ENCODE measurements at places on chromosomes 5 and 9. TPM values are rescaled to one million over a fixed set of nuclear protein-coding genes. Genes with fewer than 3 reads are reported as not detected.
A peak's percentile ranks its signal among the peaks of the same experiment; 100 is the strongest.

DNA sequence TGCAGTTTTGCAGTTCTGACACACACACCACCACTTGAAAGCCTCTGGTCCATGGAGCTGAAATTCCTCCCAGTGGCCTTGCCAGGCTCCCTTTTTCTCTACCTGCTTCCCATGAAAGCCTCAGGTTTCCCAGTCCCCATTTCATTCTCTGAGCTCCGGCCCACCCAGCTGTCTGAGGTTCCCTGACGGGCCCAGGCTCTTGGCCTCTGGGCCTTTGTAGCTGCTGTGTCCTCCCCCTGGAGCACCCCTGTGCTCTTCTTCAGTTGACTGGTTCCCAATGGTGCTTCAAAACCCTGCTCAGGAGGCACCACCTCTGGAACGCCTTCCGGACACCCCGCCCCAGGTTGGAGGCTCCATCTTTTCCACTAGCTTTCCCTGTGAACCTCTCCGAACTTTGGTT, 155.9 kb upstream of the SHB start:
- no peak for DNase-seq

GRCh38 chr5:178288401-178289368, 56.1 kb upstream of the PHYKPL start:
- no peak for DNase-seq

GRCh38 chr9:93815677-93816076, 139.5 kb downstream of the BARX1 start:
- no peak for DNase-seq

DNA sequence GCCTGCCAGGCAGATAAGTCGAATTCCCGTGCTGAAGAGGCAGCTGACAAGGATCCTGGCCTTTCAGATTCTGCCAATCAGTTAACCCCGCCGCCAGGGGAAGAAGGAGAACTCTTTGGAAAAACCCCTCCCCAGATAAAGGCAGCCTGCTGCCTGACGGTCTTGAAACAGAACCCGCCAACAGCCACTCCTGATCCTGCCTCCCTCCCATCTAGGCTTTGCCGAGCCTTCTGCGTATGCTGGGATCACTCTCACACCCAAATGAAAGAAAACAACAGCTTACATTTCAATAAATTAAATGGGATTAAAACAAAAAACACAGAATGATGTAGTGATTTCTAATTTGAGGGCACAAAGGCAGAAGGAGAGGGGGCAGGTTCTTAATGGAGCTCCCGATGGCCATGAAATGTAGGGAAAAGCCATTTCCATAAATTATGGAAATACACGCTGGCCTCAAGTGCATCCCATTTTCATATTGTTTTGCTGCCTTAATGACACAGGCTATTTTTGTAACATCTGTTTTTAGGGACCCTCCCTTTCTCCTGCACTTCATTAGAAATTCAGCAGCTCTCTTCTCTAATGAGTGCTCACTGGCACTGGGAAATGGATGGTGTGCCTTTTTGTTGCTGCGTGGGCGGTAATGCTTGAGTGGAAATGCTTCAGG, 319.1 kb downstream of the MED10 start:
- DNase-seq = no peak

DNA sequence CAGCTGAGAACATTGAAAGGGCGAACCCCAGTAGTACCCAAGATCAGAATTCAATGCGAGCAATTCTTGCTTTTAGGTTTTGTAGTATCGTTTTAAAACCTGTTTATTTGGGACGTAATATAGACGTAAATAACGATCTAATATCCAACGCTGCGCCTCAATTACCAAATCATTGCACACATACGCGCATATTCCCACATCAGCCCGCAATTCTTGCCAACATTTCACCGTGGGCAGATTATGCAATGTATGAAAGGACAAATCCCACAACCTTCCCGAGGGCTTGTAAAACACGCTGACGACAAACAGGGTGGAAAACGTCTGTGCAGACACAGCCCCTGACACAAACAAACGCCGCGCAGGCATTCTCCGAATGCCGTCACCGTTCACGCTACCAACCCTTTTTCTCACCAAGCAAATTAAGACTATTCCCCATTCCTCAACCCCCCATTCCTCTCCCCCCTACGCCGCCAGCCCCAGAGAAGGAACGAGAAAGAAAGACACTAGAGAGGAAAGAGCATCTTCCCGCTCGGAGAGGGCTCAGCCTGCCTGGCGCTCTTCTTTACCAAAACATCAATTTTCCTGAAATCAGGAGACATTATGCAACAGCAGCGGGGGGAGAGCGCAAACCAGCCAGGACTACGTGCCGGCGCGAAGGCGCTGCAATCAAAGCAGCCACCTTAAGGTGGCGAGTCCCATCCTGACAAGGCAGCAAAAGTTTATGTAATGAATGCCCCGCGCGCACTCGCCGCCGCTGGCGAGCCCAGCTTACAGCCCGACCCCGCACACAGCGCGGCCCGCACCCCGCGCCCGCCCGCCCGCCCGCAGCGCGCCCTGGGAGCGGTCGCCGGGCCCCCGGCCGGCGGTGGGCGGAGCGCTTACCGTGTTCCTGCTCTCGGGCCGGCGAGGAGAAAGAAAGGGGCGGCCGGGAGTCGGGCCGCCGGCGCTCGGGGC, 597 bp downstream of the NFIL3 start:
- DNase-seq = peak; percentile 76

DNA sequence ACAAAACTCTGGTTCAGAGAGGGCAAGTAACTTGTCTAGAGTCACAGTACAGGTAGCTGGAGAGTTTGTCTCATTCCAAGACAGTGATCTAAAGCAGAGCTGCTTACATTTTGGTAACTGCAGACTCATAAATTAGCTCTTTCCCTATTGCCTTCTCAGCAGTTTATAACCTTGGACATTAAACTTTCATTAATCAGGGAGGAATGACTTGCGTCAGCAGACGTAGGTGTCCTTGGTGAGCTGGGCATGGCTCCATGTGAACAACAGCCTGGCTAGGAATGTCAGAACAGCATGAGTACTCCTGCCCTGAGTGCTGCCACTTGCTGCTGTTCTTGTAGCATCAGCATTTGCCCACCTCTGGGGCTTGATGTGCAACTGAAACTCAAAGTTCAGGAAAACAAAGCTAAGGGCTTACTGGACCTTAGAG, 2.2 kb upstream of the ALDOB start:
- peak; percentile 96 for DNase-seq

GRCh38 chr9:69346596-69347390, 21.8 kb downstream of the ENTREP1 start:
- DNase-seq = no peak

DNA sequence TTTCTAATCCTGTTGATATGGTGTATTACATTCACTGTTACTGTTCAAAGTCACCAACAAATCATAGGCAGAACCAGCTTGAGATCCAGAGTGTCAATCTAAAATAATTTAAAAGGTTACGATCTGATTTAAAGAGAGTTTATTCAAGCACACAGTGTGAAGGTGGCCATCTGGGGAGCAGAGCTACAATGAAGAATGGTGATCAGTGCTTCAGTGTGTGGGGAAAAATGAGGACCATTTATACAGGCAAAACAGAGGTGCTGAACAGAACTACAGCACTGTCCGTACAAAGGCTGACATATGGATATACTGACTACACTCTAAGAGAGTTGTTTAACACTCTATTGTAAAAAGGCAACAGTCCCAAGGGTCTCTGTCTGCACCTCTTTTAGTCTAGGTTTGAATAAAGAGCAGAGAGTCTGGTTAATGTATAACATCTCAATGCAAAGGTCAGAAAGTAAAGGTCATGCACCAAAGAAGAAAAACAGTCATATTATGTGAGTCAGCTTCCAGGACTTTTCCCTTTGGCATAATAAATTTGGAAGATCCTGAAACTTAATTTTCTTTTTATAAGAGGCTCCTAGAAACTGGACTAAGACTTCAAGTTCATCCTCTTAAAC, 29.7 kb upstream of the TDRD7 start:
- no peak for DNase-seq

- peak; percentile 25 for DNase-seq
These were observed 94.7 kb downstream of the FGF10 start for GRCh38 chr5:44294516-44294915.

DNA sequence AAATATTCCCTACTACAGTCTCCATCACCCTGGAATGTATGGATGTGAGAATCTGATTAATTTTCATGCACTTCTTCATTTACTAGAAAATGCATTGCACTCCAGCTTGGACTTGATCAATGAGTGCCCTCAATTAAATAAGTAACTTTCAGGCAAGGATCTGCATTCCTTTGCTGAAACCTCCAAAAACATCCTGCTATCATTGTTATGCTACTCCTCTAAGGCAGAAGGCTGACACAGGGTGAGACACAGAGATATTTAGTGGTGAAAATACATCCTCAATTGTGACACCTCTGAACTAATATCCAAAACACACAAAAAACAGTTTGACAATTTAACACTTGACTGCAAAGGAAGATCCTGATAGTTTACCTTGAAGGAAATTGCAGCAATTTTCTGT, 57.9 kb upstream of the CDH12 start:
- no peak for DNase-seq

DNA sequence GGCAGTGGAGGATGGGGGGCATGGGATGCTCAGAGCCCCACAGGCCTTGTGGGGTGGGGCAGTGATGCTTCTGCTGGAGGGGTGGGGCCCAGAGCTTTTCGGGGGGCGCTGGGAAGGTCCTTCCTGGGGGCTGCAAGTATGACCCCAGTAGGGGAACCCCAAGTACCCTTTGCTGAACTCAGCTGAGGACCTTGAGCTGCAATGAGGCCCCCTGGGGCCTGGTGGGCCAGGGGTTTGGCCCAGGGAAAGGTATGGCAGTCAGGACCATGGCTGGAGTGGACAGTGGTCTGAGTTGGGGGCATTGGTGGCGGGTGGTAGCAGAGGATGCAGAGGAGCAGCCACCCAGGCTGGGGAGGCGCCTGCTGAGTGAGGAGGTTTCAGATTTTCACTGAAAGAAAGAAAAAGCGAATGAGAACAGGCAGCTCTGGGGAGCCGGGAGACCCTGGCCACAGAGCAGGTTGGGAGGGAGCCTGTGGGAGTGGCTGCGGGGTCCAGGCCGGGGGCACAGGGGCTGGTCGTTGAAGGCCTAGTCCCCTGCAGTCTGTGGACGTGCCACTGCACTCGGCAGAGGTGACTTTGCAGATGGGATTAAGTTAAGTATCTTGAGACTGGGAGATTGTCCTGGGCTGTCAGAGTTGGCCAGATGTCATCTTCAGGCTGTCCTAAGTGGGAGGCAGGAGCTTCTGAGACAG, 19.2 kb downstream of the WNK2 start:
- no peak for DNase-seq

DNA sequence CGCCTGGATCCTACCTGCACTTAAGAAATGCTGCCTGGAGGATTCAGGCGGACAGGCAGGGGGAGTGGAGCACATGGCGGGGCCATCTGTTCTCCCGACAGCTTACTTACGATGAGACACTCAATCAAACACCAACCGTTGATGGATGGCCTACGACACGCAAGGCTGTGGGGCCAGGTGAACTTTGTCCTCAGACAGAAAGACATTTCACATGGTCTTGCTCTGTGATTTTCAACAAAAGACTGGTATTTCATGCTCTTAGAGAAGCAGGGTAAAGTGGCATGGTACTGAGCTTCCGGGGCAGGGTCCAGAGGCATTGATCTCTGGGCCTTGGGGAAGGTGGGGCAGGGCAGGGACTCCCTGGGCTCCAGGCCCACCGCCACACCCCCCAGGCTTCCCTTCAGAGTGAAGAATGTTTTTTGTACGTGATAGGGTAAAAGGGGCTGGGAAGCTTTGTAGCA, 9.1 kb upstream of the OLFM1 start:
- no peak for DNase-seq

GRCh38 chr9:1051584-1052275, 1.6 kb downstream of the DMRT2 start:
- no peak for DNase-seq

- peak; percentile 37 for DNase-seq
These were observed 10.9 kb upstream of the ZNF366 start for GRCh38 chr5:72518001-72518683.

- no peak for DNase-seq
These were observed 56.5 kb upstream of the RNF38 start for GRCh38 chr9:36456480-36457065.

DNA sequence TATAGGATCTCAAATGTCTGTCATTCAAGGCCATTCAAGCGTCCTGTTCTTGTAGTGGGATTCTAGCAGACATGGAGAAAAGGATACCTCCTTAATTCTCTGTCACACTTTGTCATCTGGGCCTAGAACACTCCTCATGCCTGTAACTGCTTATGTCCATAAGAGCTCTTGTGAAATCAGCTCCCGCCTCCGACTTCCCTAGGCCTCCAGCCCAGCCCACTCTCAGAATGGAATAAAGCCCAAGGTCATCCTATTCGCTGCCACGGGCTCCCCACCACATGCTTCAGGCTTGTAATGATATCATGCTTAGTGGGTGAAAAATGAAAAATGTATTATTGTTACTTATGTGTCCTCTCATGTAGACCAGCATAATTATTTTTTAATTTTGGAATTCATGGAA, 632.5 kb downstream of the ISL1 start:
- peak; percentile 39 for DNase-seq

DNA sequence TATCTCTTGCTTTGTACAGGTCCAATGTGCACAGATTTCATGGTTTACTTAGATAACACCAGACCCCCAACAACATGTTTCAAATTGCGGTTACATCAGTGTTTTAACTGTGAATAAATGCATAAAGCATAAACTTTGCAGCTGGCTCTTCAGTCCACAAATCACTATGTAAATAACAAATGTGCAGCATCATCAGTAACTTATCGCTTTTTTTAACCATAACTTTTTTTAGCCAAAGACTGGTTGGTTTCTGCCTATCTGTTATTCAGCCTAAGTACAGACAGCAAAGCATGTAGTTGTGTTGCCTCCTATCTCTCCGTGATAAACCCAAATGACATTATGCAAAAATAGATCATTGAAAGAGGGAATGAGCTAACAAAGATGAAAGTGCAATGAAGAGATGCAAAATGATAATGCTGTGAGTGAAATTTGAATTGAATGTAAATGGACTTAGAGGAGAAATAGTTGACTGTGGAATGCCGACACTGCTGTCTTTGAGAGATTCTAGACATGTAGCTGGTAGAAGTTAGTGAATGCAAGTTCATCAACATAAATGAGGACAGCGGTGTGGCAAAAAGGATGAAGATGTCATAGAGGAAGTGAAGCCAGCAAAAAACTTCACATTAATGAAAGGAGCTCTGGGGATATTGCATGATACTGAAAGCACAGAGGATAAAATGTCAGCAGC, 108.8 kb downstream of the PDE8B start:
- no peak for DNase-seq

DNA sequence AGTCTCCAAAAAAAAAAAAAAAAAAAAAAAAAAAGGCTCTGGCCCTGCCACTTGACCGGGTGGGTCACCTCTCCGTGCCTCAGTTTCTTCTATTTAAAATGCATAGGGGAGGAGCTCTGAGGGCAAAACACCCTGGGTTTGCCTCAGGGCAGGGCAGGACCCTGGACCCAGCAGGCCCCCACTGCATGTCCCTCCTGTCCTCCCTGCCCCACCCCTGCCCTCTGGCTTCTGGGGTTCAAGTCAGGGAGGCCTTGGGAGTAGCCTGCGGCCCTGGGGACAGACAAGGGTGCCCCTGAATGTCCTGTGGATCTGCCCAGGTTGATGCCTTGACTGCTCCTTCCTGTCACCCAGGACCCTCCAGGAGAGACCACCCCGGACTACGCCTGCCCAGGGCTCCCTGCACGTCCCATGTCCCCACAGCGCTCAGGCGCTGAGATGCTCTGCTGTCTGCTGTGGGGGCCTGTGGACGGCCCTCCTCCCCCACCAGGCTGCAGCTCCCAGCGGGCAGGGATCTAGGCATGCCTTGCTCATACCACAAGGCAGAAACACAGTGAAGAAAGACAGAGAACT, 35.4 kb downstream of the ADAMTS2 start:
- DNase-seq = no peak

Gene ZNF354B
- 16.8 TPM for polyA plus RNA-seq

Gene POU5F2
- 0.07 TPM for polyA plus RNA-seq

Gene IFNA2
- not detected for polyA plus RNA-seq

Gene CDKN2B-AS1
- polyA plus RNA-seq = 0.74 TPM

Gene PLPPR1
- polyA plus RNA-seq = 0.08 TPM
